ENCODE measurements at places on chromosomes 16 and 17.

GRCh38 chr17:61469949-61470348, 17.7 kb downstream of the TBX4 start:
- no peak for DNase-seq

DNA sequence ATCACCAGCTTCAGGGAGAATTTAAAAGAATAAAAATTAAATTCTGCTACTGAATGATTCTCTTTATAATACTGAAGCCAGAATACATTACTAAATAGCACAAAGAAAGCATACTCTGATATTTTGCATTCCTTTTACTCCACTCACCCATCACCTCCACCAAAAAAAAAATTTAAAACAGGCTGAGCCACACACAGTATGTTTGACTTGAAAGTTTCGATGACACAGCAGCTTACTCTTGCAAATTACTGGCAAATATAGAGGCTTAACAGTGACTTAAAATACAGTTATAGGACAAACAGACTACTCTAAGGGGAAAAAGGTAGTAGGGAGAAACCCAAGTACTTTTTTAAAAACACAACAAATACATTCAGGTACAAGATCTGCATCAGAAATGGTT, 39.2 kb downstream of the GPATCH8 start:
- DNase-seq = no peak

DNA sequence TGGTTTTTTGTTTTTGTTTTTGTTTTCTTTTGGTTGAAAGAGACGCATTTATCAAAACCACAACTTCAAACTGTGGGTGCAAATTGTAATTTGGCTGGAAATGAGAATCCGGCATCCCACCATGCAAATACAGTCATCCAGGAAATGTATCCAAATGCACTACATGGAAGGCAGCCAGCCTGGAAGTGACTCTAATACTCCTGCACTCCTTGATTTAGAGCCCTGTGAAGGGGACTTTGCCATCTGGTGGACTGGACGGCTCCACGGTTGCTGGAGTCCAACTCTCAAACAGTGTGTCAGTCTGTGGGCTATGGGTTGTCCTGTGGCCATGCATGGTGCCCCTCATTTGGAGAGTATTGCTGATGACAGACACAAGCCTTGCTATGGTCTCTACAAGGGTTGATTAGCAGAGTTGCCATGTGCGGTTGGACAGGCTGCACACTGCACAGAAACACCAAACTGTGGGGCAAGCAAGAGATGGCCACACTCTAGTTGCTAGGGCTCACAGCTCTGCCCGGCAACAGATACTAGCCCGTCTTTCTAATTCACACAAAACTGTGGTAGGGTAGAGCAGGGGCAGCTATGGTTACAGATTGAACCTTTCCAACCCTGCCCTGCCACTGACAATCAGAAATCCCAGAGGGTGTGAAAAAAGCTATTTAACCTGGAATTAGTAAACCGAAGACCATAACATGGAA, 62.4 kb downstream of the VAT1L start:
- no peak for DNase-seq

- no peak for DNase-seq
These were observed 4.6 kb downstream of the PPM1E start for GRCh38 chr17:58760248-58760647.

- DNase-seq = no peak
These were observed 34.1 kb upstream of the ADORA2B start for GRCh38 chr17:15910791-15911190.
